ENCODE measurements at places on chromosomes 16 and 17.

- no peak for DNase-seq
Observed at GRCh38 chr17:5126719-5127488, 11.1 kb downstream of the USP6 start.

- DNase-seq, result no peak
Observed at GRCh38 chr17:75530837-75531720, 5.6 kb downstream of the LLGL2 start.

DNA sequence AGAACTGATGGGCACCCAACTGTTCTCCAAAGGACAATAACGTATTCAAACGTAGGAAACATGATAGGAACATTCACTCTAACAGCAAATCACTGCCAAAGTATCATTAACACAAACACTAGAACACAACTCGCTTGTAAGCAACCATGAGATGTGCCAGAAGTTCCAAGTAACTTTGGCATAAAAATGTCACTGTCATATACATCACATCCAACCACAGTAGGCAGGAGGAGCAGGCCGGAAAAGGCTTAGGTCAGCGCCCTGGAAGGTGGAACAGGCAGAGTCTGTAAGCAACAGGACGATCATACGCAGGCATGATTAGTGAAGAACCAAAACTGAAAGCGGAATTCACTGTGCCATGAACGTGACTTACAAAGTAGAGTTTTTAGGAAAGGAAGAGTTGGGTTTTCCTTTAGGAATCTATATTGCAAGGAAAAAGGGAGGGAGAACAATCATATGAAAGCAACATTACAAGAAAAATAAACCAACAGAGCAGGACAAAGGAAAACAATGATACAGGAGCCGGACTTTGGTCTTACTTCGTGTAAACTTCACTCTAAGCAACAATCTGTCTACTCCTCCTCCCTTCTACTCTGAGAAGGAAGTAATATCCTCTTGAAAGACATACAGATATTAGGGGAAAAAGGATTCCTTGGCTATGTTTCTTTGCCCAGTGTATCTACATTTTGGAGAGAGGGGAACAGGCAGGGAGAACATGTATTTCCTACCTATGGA lies 52.3 kb downstream of the YWHAE start:
- DNase-seq, result no peak

GRCh38 chr16:19735074-19735867 lies 17.2 kb downstream of the IQCK start:
- DNase-seq, result no peak

DNA sequence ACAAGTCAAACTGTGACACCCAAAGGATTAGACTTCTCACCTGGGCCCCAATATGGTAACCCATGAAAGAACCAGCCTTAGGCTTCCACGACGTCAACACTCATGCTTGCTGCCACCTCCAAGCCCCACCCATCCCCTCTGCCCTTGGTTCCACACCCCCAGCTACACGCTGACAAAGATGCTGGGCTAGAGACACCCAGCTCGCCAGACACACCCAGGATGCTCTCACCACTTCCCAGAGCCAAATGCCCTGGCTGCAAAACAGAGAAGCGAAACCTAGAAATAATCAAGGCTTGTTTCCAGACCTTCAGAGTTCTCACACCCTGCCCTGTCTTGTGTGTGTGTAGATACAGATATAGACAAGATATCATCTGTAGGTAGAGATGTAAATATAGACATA lies 26.0 kb upstream of the ADCY9 start:
- DNase-seq, result no peak

- no peak for DNase-seq
Observed at GRCh38 chr17:78714534-78714933, 67.5 kb downstream of the CYTH1 start.

- no peak for DNase-seq
Observed at GRCh38 chr16:49932434-49932833, 76.5 kb upstream of the ZNF423 start.

- DNase-seq, result no peak
Observed at GRCh38 chr17:46964315-46965265, 14.5 kb downstream of the RPRML start.

GRCh38 chr17:44360826-44361225 lies 2.8 kb downstream of the FAM171A2 start:
- DNase-seq, result no peak

- no peak for DNase-seq
Observed at GRCh38 chr16:1278477-1278876, 22.6 kb downstream of the TPSD1 start.

DNA sequence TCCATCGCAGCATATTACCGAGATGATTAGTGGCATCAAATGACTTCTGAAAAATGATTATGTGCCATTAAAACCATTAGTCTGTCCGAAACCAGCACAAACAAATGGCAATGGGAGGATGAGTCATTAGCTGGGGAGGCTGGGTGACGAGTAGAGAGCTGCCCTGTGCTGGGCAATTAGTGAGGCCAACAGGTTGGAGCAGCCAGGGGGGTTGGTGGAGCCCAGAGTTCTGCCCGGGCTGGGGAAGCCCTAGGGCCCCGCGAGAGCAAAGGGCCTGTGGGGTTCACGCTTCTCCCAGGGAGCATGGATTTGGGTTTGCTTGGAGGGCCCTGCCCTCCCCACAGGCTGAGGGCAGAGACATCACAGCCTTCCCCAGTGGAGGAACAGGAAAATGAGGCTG lies 152.1 kb upstream of the RPL38 start:
- no peak for DNase-seq

GRCh38 chr16:11242658-11243057 lies 13.3 kb downstream of the SOCS1 start:
- DNase-seq, result no peak

DNA sequence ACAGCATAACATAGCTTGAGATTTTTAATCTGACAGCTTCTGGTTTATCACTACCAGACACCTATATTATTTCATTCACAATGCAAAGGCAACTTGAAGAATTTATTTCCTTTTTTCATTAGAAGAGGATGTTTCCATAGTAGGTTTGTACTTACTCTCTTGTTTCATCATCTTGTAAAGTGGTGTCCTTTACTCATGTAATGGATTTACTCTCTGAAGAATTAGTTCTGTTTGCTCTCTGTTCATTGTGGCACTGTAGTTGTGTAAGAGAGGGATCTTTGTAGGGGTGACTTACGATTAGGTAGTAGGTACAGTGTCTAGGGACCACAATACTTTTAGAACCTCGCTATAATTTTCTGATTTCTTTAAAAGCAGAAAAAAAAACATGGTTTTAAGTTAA lies 256.1 kb downstream of the BCAS3 start:
- no peak for DNase-seq

- no peak for DNase-seq
Observed at GRCh38 chr16:2295056-2295798, 27.3 kb upstream of the RNPS1 start.

GRCh38 chr17:41547921-41548843 lies 20.1 kb upstream of the KRT19 start:
- DNase-seq, result peak; percentile 57

DNA sequence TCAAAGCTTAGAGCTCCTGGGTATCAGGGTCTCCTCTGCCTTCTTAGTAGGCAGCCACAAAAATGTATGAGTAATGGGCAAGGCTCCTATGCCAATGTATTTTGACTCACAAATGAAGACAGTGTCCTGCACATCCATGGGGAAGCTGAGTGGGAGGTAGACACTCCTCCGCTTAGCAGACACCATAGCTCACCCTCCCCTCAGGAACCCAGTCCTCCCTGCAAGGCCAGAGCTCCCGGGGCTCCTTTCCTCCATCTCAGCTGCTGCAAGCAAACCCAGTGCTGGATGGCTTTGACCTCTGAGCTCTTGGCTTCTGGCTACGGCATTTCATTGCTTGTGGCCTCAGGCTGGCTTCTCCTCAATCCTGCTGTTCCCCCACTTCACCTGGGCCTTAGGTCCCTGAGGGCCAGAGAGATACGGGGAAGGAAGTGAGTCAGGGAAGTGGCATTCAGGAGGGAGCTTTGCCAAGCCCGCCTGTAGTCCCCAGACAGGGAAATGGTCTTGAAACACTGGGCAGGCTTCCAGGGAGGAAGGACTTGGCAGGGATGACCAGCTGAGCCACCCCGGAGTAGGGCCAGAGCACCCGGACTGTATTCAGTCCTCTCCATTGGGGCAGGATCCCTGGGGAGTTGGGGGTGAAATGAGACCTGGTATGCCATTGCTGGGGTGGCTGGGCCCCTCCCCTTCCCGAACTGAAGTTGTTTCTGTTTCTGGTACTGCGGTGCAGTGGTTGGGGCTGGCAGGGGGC lies 4.5 kb downstream of the ABCC3 start:
- no peak for DNase-seq

GRCh38 chr17:81135505-81136278 lies 29.6 kb upstream of the PVALEF start:
- no peak for DNase-seq

GRCh38 chr17:42118545-42118944 lies 2.6 kb downstream of the KAT2A start:
- no peak for DNase-seq

DNA sequence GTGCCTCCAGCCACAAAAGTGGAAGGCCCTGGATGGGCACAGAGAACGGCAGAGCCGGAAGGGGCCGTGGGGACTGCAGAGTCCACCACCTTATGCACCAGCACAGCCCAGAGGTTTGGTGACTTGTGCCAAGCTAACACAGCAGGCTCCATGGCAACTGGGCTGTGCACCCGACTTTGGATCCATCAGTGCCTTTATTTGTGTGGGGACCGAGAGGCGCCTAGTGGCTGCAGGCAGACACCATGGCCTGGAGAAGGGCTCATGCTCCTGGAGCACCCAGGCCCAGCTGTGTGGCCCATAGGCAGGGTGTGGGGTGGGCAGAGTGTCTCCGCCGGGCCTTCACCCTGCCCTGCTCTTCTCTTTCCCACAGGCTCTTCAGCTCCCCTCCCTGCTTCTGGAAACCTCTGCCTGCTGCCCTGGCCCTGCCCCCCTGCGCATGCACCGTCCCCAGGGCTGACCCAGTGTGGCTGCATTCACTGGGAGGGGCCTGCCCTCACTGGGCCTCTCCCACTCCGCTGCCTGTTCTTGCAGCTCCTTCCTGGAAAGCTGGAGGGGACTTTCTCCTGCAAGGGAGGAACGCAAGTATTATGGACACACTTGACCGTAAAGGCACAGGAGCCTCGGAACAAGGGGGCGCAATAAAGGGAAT lies 10.1 kb downstream of the C16orf90 start:
- no peak for DNase-seq

- DNase-seq, result no peak
Observed at GRCh38 chr17:35056013-35056412, 7.5 kb downstream of the RFFL start.

DNA sequence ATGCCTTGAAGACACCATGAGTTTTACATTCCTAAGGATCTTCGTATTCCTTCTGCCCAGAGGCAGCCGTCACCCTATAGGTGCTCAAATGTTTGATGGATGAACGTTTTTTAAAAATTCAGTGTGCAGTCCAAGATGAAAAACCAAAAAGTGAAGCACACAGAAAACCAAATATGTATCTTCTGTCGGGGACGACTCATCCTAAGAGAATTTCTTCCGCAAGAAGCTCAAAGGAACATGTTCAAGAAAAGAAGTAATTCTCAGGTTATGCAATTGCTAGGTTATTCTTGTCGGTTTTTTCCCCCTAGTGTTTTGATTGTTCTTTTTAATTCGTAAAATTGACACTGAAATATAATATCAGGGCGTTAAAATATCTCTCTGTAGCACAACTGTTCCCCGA lies 1.4 kb downstream of the CENPV start:
- no peak for DNase-seq

DNA sequence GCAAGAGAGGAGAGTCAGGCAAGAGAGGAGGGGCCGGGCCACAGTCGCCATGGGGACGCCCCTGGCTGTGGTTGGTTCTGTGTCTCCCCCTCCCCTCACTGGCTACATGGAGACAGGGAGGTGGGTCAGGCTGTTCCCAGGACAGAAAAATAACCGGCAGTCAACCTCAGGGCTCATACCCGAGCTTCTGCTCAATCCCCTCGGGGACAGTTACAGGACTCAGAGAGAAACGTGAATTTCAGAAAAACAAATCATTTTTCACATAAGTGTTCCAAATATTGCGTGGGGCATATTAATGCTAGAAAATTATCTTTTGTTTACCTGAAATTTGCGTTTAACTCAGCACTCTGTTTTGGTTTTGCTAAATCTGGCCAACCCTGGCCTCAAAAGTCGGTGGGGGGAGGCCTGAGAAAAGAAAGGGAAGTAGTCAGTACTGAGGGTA lies 22.2 kb upstream of the CPSF4L start:
- DNase-seq, result no peak

- DNase-seq, result peak; percentile 87
Observed at GRCh38 chr16:25257470-25257955, at the start of gene ZKSCAN2. Gene ZKSCAN2 (minus strand): TSS chr16:25257845. CDS start chr16:25257127, 718 bp downstream.

DNA sequence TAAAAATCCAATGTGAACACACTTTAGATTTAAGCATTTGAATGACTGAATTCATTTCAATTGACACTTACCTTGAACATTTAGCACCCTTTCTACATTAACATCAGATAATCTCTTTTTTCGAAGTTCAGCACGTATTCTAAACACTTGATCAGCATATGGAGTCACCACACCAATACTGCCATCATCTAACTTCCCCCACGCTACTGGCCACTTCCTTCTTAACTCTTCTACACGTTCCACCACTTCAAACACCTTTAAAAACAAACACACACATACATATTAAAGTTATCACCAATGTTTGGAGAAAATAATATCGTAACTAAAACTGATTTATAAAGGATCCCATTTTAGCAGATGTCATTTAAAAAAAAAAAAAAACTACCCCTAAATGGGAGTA lies 93.5 kb downstream of the CACNG1 start:
- DNase-seq, result no peak

DNA sequence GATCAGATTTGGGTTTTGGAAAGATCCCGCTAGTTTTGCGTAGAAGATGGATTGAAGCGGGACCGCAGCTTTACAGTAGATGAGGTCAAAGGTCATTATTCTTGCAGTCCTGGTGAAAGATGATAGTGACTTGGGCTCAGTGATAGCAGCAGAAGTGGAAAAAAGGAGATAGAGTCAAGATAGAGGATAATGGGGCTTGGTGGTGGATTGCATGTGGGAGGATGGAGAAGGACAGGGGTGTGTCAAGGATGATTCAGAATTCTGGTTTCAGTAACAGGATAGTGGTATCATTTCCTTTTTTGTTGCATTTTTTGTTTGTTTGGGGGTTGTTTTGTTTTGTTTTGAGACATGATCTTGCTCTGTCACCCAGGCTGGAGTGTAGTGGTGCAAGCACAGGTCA lies 28.7 kb downstream of the CHD9NB start:
- no peak for DNase-seq

- DNase-seq, result no peak
Observed at GRCh38 chr17:10172241-10172741, 26.1 kb downstream of the GAS7 start.

GRCh38 chr16:11134722-11135463 lies 121.1 kb downstream of the SOCS1 start:
- DNase-seq, result no peak

DNA sequence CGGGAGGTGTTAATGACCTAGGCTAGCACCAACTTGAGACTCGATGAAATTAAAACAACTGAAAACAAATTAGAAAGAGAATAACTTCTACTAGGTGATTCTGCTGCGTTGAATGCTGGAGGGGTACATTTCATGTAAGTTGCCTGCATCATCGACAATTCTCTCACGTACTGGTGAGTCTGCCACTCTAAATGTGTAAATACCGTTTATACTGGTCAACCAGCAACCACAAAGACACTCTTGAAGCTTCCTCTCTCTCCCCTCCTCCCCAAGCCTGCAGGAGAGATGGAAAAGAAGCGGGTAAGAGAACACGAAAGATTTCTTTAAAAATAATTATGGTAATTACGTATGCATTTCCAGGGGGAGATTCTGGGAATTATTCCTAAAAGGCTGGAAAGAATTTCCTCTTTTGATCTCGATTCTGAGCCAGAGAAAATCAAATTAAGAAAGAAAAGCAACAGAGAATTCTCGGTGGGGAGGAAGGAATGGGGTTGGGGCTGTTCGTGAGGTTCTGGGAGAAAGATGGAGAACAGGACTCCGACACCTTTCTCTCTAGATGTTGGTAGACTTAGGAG lies 68.6 kb upstream of the MRTFB start:
- DNase-seq, result no peak

GRCh38 chr17:38329808-38330730 lies 13.7 kb downstream of the GPR179 start:
- no peak for DNase-seq

Measured in activated CD4-positive, CD25-positive, alpha-beta regulatory T cell treated with anti-CD3 and anti-CD28 coated beads, Interleukin-2, amount 50 U/mL, for 72 hours (primary cell).